H1 (cell line): ENCODE measurements at places on chromosomes 11 and 22.
A peak's percentile ranks its signal among the peaks of the same experiment; 100 is the strongest.

DNA sequence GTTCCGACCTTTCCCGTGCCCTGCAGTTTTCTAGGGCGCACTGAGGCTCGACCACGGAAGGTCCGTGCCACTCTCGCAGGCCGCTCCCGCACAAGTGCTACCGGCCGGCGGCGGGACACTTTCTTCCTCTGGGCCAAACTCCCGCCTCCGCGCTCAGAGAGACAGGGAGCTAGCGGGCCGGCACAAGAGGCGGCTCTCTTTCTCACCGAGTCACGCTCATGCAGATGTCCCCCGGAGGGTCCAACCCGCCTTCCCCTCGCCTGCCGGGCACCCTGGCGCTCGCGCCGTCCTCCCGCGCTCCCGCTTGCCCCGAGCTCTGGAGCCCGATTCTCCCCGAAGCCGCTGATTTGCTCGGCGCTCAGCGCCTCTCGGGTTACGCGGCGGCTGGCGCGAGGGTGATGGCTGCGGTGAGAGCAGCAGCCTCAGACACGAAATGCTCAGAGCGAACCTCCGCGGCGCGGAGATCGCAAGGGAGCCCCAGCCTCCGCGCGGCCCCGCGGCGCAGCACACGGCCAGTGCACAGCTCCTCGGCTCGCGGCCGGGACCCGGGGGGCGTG lies 1.0 kb downstream of the LMO1 start:
- H3K4me3 ChIP-seq = peak overlapping the region; percentile 65
- H3K36me3 ChIP-seq = no peaks in the 10 kb centered on the region
- H3K4me1 ChIP-seq = peaks cover 5% of the 10 kb centered on the region
- no peak overlapping the region for H3K27ac ChIP-seq
- DNase-seq = peak; percentile 82
- H3K27me3 ChIP-seq = peaks cover 72% of the 10 kb centered on the region

GRCh38 chr11:79783833-79784232 lies 343.0 kb upstream of the TENM4 start:
- no peak overlapping the region for H3K4me3 ChIP-seq
- no peak overlapping the region for H3K27ac ChIP-seq
- H3K4me1 ChIP-seq = no peaks in the 10 kb centered on the region
- no peaks in the 10 kb centered on the region for H3K27me3 ChIP-seq
- no peak for DNase-seq
- H3K36me3 ChIP-seq = no peaks in the 10 kb centered on the region

DNA sequence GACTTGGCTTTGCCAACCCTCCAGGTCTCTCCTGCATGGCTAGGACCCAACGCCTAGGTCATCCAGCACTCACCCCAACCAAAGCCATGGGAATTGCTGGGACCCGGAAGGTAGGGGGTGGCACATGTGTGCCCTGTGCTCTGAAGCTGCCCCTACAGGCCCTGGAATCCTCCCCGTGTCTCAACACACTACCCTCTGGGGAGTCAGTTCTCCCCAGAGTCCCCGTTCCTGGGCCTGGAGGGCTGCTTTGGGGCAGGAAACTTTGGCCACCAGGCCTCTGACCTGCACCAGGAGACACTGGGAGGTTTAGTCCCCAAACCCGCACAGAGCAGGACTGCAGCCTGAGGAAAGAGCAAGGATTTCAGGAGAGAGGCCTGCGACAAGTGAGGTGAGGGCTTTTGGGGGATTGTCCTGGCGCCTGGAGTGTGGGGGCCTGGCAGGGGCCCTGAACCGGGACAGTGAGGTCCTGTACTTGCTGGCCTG lies 495 bp upstream of the IFITM1 start:
- DNase-seq = no peak
- peaks cover 40% of the 10 kb centered on the region for H3K4me1 ChIP-seq
- H3K4me3 ChIP-seq = no peak overlapping the region; the same call in 1 of the 2 replicates

GRCh38 chr11:60785806-60786361 lies 751 bp downstream of the MS4A10 start:
- H3K36me3 ChIP-seq = no peaks in the 10 kb centered on the region
- H3K4me3 ChIP-seq = no peak overlapping the region
- H3K27ac ChIP-seq = no peak overlapping the region
- no peaks in the 10 kb centered on the region for H3K27me3 ChIP-seq

GRCh38 chr11:107408762-107409211 lies 48.8 kb downstream of the CWF19L2 start:
- peaks cover 4% of the 10 kb centered on the region; the same call in 1 of the 2 replicates for H3K36me3 ChIP-seq
- no peak for DNase-seq
- no peak overlapping the region for H3K27ac ChIP-seq
- no peak overlapping the region for H3K4me3 ChIP-seq
- no peaks in the 10 kb centered on the region for H3K4me1 ChIP-seq

DNA sequence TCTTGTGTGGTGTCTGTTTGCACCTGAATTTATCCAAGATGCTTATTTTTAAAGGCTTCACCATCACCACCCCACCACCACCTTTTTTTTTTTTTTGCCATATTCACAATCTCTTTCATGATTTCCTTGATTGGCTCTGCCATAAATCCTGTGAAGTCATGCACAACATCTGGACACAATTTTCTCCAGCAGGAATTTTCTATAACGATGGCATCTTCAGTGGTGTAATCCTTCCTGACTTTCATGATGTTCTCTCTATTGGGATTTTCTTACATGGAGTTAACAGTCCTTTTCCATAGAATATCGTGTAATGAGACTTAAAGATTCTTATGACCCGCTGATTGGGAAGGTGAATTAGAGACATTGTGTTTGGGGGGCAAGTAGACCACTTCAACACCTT lies 17.8 kb downstream of the ZFP91 start:
- H3K36me3 ChIP-seq = no peaks in the 10 kb centered on the region; the same call in 1 of the 2 replicates
- no peak overlapping the region for H3K4me3 ChIP-seq
- peaks cover 6% of the 10 kb centered on the region; the same call in 1 of the 2 replicates for H3K4me1 ChIP-seq

DNA sequence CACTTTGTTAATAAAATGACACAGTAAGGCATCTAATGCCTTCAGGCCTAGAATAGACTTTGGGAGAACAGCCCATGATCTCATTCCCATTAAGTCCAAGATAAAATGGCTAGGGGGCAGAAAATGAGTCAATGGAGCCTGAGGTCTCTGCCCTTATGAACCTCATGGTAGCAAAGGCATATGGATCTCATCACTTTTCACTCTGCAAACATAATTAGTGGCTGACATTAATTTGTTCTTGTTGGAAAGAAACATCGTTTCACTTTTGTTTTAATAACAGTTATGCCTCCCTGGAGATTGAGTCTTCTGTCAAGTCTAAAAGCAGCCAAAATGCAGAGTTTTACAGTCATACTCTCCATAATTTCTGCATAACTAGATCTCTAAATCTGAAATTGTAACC lies 111.8 kb upstream of the API5 start:
- H3K27ac ChIP-seq = no peak overlapping the region
- H3K4me3 ChIP-seq = no peak overlapping the region
- DNase-seq = no peak
- H3K4me1 ChIP-seq = no peaks in the 10 kb centered on the region
- no peaks in the 10 kb centered on the region for H3K36me3 ChIP-seq
- H3K27me3 ChIP-seq = no peaks in the 10 kb centered on the region

GRCh38 chr11:113697756-113698407 lies 8.2 kb downstream of the TMPRSS5 start:
- H3K4me1 ChIP-seq = no peaks in the 10 kb centered on the region; the same call in 1 of the 2 replicates
- H3K4me3 ChIP-seq = no peak overlapping the region
- H3K36me3 ChIP-seq = no peaks in the 10 kb centered on the region
- H3K27me3 ChIP-seq = no peaks in the 10 kb centered on the region
- no peak overlapping the region for H3K27ac ChIP-seq
